Right ventricle myocardium inferior (tissue), 1 donor: ENCODE measurements at places on chromosomes 6 and 20. TPM values are rescaled to one million over a fixed set of nuclear protein-coding genes. Genes with fewer than 3 reads are reported as not detected.
A peak's percentile ranks its signal among the peaks of the same experiment; 100 is the strongest.

DNA sequence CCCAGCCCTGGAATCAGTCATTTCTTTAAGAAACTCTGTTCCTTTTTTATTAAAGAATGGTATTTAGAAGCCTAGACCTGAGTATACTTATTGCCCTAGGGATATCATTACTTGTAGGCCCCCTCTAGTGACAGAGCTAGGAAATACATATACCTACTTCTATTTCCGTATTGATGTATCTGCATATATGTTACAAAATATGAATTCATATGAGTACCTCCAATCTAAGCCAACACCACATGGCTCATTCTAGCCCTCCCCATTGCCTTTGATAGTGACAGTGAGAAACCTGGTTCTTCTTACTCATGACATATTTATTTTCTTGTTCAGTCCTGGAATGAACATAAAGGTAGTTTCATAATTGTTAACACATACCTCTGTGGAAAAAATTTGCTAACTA, 137.2 kb downstream of the FARS2 start:
- no peak for DNase-seq

- DNase-seq: peak; percentile 33
Measured at GRCh38 chr20:62190639-62191411, 8.0 kb downstream of the MTG2 start.

RBM24 gene
- total RNA-seq: 181 TPM

NOTCH4 gene
- total RNA-seq: 24.4 TPM
